LNCaP clone FGC (cell line): ENCODE measurements at places on chromosomes 12 and 14.

- no peak for DNase-seq
Observed at GRCh38 chr14:93266127-93266526, 59.1 kb downstream of the UBR7 start.

- no peak for DNase-seq
Observed at GRCh38 chr12:58801986-58802385, 118.3 kb downstream of the LRIG3 start.

- no peak for DNase-seq
Observed at GRCh38 chr12:121397521-121397920, 2.4 kb upstream of the RNF34 start.

- DNase-seq, result no peak
Observed at GRCh38 chr14:45364565-45365156, 111.7 kb upstream of the MIS18BP1 start.

- DNase-seq, result no peak
Observed at GRCh38 chr14:59422069-59422881, 42.9 kb downstream of the GPR135 start.

GRCh38 chr12:24752763-24753462 lies 196.0 kb downstream of the BCAT1 start:
- DNase-seq, result no peak

DNA sequence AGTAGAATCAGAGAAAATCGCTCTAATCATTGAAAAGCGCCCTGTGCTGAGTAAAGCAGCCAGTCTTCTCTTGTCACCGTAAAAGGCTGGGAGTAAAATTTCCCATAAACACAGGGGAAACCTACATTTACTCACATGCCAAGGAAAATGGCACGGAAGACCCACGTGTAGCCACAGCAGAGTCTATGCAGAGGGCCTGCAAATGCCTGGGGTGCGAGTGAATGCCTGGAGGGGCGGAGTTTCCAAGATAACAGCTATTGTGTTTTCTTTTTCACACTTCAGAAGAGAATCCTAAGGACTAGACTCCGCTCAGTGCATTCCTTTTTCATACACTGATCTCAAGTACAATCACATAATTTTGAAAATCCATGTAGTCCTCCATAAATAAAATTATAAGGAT lies 159.9 kb upstream of the FOXN3 start:
- DNase-seq, result no peak

GRCh38 chr14:77301103-77301502 lies 19.6 kb downstream of the POMT2 start:
- DNase-seq, result peak; percentile 75

DNA sequence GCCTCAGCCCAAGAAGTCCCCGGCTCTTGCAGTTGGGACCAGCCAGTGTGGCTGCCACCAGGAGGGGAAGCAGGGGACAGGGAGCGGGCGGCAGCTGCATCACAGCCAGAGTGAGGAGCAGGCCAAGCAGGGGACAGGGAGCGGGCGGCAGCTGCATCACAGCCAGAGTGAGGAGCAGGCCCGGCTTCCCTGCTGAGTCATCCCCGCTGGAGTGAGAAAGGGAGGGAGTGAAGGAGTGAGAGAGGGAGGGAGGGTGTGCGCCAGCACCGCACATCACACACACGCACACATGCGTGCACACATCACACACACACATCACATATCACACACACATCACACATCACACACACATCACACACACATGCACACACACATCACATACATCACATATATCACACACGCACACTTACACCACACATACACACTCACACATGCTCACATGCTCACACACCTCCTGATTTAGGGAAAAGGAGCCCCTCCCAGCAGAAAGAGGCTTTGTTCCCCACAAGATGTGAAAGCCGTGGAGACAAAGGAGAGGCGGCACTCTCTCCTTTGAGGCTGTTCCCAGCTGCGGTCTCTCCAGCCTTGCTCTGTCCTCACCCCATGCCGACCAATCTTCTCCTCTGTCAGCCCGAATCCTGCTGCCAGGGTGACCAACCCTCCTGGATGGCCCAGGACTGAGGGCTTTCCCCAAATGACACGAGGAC lies 16.7 kb upstream of the ZDHHC22 start:
- DNase-seq, result no peak

GRCh38 chr12:87270919-87271318 lies 758.3 kb downstream of the C12orf50 start:
- DNase-seq, result no peak

DNA sequence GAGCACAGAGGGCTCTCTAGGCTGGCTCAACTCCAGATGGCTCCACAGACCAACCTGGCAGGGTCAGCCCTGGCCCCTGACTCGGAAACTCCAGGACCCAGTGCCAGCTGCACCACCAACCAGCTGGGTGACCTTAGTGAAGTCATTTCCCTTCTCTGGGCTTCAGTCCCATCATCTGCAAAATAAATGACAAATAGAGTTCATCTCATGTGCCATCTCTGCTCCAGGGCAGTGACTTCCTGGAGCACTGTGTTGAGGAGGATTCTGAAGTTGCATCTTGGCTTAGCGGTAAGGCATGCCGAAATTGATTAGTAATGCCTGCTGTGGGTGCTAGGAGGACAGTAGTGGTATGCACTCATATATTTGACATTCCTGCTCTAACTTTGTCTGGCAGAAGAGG lies 31.5 kb downstream of the DTX1 start:
- no peak for DNase-seq

- DNase-seq, result no peak
Observed at GRCh38 chr12:89040146-89040964, 311.9 kb downstream of the DUSP6 start.

DNA sequence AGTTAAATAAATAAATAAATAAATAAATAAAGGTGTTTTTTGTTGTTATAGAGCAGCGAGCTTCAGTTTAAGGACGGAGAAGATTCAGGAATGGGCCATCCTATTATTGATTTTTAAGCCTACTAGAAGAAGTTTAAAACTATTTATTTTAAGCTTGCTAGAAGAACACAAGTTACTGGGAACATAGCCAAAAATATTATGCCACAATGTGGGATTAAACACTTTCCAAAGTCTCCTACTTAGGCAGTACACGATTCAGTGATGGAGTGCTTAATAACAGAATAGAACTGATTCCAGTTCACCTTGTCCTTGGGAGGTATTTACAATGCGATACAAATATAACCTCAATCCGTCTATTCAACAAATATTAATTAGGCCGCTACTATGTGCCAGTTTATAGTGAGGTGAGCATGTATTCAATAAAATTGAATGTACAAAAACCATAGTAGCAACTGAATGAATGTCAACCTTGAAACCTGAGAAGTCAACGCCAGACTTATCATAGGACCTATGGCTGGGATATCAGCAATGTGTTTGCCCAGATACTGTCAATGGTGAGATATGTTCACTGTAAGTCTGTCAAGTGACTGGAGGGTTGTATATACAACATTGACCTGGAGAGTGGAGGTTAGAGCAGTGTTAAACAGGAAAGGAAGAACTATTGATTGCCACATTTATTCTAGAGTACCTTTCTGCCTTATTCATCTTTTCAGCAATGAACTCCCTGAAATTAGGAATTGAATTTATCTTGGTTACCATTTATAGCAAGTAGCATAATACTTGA lies 486.4 kb downstream of the TMTC2 start:
- no peak for DNase-seq

GRCh38 chr12:107448198-107448597 lies 237.4 kb upstream of the PWP1 start:
- DNase-seq, result no peak

DNA sequence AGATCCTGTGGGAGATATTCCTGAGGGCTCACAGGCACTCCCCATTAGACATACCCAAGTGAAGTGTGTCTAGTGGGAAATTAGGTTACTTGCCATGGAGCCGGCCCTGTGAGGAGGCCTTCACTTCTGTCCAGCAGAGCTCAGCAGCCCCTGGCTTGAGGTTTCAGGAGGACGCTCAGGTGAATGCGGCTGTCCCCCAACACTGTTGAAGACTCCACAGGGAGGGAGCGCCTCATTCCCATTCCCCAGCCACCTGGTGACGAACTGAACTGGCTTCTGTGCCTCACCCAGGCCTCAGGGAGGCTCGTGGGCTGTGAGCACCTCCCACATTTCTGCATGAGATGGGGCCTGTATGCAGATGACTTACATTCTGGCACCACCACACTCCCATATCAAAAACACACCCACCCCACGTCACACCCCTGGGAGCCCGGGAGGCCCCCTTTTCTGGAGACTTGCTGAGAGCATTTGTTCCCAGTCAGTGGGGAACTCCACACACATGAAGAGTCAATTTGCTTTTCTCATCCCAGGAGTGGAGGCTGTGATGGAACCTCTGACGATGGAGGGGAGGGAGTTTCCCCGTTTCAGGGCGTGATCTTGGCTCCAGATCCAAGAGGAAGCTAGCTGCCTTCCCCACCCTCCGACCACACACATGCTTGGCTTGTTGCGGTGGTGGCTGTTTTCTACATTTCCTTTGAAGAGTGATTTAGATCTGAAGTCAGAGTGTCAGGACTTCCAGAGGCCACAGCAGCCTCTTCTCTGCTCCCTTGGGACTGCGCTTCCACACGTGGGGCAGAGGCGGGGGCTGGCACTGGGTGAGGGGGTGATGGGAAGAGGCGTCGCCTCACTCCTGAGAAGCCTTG lies 120.7 kb downstream of the ADGRD1 start:
- DNase-seq, result no peak

DNA sequence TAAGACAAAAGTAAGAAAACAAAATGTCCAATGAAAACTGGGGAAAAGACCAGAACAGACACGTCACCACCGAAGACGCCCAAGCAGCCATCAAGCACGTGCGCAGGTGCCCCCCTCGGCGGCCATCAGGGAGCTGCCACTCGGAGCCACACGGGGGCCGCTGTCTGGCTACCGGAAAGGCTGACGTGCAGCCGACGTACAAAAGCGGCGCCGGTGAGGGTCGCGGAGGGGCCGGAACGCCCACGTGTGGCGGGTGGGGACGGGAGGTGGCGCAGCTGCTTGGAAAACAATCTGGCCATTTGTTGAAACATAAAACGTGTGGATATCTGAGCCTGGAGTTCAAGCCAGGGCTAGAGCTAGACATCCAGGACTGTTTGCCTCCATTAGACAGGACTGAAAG lies 60.7 kb downstream of the GALNT9 start:
- no peak for DNase-seq

- no peak for DNase-seq
Observed at GRCh38 chr12:20489645-20490044, 121.3 kb downstream of the PDE3A start.

DNA sequence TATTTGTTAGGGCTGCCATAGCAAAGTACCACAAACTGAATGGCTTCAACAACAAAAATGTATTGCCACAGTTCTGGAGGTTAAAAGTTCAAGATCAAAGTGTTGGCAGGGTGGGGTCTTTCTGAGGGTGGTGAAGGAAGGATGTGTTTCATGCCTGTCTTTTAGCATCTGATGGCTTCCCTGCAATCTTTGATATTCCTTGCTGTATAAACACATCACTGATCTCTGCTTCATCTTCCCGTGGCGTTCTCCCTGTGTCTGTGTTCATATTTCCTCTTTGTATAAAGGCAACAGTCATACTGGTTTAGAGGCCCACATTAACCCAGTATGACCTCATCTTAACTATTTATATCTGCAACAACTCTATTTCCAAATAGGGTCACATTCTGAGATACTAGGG lies 167.5 kb downstream of the BTG1 start:
- DNase-seq, result no peak

DNA sequence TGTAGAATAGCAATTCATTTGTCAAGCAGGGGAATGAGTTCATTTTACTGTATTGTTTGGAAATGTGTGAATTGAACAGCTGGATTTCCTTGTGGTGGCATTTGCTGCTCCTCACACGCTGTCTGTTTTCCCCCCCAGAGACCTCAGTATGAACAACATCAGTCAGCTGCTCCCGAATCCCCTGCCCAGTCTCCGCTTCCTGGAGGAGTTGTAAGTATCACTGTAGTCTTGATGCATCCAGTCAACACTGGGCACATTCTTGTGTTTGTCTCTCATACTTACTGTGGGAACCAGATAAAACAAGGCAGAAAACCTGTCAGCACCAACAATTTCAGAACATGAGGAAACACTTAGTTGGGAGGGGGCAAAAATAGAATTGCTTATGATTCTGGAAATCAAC lies 64.9 kb downstream of the LGR5 start:
- DNase-seq, result no peak

- DNase-seq, result no peak
Observed at GRCh38 chr12:127656266-127656665, 610.7 kb upstream of the TMEM132C start.

- DNase-seq, result no peak
Observed at GRCh38 chr14:102511538-102511937, 2.0 kb upstream of the ANKRD9 start.

GRCh38 chr12:51023625-51024382 lies 2.4 kb downstream of the SLC11A2 start:
- DNase-seq, result no peak

- no peak for DNase-seq
Observed at GRCh38 chr14:76349993-76350392, 25.9 kb upstream of the ESRRB start.

DNA sequence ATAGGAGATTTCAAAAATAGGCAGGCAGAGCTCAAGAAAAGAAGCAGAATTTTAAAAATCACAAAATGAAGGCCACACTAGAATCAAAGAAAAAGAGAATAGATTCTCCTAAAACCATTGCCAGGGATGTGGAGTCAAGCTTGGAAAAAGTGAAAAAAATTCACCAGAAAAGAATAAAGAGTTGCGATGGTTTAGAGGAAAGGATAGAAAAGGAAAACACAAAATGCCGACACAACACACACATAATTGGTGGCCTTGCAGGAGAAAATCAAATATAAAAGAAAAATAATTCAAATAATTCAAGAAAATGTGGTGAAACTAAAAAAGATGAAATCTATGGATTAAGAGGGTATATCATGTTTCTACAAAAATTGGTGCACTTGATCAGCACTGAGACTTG lies 181.6 kb upstream of the C14orf180 start:
- no peak for DNase-seq

GRCh38 chr12:31645924-31646323 lies 13.6 kb upstream of the ETFBKMT start:
- DNase-seq, result no peak

DNA sequence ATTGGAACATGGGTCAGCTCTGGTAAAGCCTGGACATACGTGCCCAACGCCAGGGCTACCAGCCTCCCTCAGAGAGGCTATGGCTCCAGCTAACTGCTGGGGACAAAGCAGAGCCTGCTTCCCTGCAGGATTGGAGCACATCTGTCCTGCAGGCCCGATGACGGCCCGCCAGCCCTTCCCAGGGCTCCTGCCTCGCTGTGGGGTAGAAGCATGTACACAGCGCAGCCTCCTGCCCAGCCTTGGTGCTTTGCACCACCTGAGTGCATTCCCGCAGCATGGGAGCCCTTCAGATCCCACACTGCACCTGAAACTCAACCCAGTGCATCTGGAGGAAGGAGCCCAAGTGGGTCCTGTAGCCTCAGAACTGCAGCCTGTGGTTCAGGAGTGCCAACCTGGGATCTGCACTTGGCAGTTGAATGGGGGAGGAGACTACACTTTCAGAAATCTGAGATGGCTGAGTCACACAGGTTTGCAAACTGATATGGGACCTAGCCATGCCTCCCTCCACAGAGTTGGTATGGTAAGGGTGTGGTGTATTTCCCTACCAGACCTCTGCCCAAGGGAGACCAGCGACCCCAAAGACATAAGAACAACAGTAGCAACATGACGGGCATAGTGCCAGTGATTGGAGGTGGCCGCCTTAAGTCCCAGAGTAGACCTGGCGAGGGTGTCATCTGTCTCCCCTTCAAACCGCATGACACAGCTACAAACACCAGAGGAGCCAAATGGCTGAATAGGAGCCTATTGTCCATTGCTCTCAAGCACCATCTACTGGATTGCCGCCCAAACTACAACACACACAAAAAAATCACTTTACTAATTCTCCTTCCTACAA lies 273.9 kb upstream of the MIS18BP1 start:
- DNase-seq, result peak; percentile 32

- DNase-seq, result no peak
Observed at GRCh38 chr14:73263606-73264005, 26.3 kb downstream of the PAPLN start.
